Stimulated activated CD4-positive, alpha-beta T cell treated with anti-CD3 and anti-CD28 coated beads, Interleukin-12 subunit alpha, Interleukin-12 subunit beta, amount 100 ng/mL, for 24 hours (primary cell): ENCODE measurements at places on chromosomes 1 and 21.

DNA sequence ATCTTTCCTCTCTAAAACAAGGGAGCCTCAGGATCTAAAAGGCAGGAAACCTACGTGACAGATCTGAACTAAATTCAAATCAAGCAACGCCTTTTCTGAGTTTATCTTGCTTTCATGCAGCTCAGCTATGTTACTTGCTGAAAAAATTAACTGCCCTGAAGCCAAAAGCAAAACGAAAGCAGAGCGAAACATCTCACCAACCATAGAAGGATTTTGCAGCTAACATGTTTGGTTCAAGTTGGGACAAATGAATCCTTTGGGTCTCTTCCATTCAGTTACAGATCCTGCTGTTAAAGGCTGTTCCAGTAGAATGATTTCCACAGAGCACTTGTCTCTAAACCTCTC lies 482 bp downstream of the SLC2A5 start:
- DNase-seq = no peak

DNA sequence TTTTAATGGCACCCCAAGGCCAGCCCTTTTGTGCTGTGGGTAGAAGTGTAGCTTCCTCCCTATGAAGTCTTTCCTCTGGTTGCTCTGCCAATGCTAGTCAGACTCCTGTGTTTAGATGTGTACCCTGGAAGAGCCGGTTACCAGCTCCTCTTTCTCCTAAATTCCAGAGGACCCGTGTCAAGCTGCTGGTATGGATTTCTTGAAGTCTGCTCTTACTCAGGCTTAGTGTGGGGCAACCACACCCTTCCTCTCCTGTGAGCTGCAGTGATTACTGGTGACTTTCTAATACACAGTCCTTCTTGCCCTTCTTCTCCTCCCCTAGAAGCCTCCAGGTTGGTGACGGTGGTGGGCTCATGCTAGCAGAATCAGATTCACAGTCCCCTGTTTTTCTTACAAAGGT lies 74.1 kb upstream of the AKT3 start:
- DNase-seq = no peak

DNA sequence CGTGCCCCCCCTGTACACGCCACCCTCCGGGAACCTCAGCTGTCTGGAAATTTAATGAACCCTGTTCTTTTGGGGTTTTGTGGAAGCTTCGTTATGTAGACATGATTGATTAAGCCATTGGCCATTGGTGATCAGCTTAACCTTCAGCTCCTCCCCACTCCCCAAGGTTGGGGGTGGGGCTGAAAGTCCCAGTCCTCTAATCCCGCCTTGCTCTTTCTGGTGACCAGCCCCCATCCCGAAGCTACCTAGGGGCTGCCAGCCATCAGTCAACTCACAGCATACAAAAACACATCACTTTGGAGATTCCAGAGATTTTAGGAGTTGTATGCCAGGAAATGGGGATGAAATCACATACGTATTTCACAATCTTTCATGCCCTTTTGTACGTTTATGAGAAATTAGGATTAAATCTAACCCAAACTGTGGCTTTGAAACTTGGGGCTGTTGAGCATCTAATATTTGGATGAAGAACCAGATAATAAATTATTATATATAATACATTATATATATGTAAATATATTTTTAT lies 52.3 kb downstream of the BACE2 start:
- no peak for DNase-seq

GRCh38 chr1:31407029-31407626 lies 5.9 kb upstream of the SERINC2 start:
- DNase-seq = no peak
